ENCODE measurements at places on chromosomes 7 and 10.

- DNase-seq = no peak
Observed at GRCh38 chr7:95933618-95934017, 161.3 kb downstream of the DYNC1I1 start.

DNA sequence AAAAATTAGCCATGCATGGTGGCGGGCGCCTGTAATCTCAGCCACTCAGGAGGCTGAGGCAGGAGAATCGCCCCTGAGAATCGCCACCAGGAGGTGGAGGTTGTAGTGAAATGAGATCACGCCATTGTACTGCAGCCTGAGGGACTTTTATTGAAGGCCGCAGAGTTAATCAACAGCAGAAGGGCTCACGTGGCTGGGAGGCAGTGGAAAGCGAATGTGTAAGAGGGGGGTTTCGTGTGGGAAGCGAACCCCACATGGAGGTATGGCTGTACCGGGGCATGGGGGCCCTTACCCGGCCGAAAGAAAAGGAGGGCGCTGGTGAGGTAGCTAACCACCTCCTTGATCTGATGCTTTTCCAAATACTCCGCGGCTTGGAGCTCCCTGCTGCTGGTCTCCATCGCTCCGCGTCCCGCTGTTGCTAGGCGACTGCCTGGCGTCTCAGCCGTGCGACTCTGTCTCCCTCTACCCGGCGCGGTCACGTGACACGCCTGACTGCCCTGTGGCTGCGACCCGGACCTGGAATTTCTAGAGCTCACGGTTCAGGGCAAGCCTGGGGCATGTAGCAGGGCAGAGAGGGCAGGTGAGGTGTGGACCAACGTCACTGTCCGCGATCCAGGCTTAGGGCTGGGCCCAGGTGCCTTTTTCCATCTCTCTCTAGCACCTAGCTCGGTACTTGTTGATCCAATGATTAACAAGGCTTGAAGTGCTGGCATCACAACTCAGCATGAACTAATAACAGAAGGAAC lies at the start of gene EFCAB10:
EFCAB10 (minus strand) TSS at position 428 of the 746 bp plus-strand sequence; CDS start at position 398, 30 bp downstream.
- DNase-seq = peak; percentile 32

DNA sequence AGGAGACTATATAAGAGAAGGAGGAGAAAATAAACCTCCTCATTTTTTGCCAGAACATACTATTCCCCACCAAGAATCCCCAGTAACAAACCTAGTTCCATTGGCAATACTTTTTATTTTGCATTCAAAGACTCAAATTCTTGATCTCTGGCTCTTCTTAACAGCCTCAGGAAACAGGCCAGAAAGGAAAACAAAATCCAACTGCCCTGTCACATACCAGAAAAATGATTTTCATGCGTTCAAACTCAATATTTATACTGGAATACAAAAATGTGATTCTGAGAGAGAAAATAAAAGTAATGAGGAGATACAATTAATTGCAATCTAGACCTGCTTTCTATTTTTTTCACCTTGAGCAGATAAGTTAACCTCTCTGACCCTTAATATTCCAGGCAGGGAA lies 435.9 kb upstream of the AUTS2 start:
- no peak for DNase-seq

- no peak for DNase-seq
Observed at GRCh38 chr10:65501259-65501658, 1424.6 kb upstream of the LRRTM3 start.

- DNase-seq = no peak
Observed at GRCh38 chr7:121853307-121853706, 19.7 kb upstream of the PTPRZ1 start.
